ENCODE measurements at places on chromosomes 11 and 22. TPM values are rescaled to one million over a fixed set of nuclear protein-coding genes. Genes with fewer than 3 reads are reported as not detected.

CD44 gene
- total RNA-seq = 232 TPM

OR4D5 gene
- total RNA-seq = not detected

ZBTB16 gene
- total RNA-seq = 2.9 TPM

RAB30 gene
- 31.5 TPM for total RNA-seq

MPZL3 gene
- 49.7 TPM for total RNA-seq

RDX gene
- 63.3 TPM for total RNA-seq

OR52L1 gene
- not detected for total RNA-seq

CCDC188 gene
- not detected for total RNA-seq

OR2AG2 gene
- total RNA-seq = 0.34 TPM

ARHGAP8 gene
- total RNA-seq = 0.30 TPM

MS4A6E gene
- total RNA-seq = not detected

LMO2 gene
- not detected for total RNA-seq

GCAT gene
- 24.2 TPM for total RNA-seq

C11orf91 gene
- not detected for total RNA-seq

PLAAT5 gene
- 0.80 TPM for total RNA-seq

UCP3 gene
- 2.0 TPM for total RNA-seq

C2CD2L gene
- 24.6 TPM for total RNA-seq

ARHGAP20 gene
- total RNA-seq = not detected

ELFN2 gene
- total RNA-seq = 0.11 TPM

GRIK4 gene
- total RNA-seq = not detected

HEPN1 gene
- not detected for total RNA-seq

CECR2 gene
- total RNA-seq = not detected

APOA4 gene
- total RNA-seq = not detected

GSTT2B gene
- total RNA-seq = 0.66 TPM

APOBEC3B gene
- 17.2 TPM for total RNA-seq

YWHAH gene
- 150 TPM for total RNA-seq

STK33 gene
- total RNA-seq = 0.11 TPM

TRMT2A gene
- 94.1 TPM for total RNA-seq

C11orf86 gene
- not detected for total RNA-seq

MYRF gene
- total RNA-seq = 2.6 TPM

ART5 gene
- not detected for total RNA-seq

YPEL1 gene
- 1.5 TPM for total RNA-seq

All from activated T-helper 2 cell treated with anti-CD3 and anti-CD28 coated beads, Interferon-gamma antibody, Interleukin-2, Interleukin-4, amounts not matched to agents 10 μg/mL and 5 μg/mL and 100 μg/mL, durations not matched to agents 14 hours and 24 hours and 36 hours (primary cell).